Hematopoietic multipotent progenitor cell treated with erythropoietin and hydrocortisone succinate and interleukin-3 and kit ligand, for 4 days (in vitro differentiated cells): ENCODE measurements at places on chromosomes 7 and 10.

DNA sequence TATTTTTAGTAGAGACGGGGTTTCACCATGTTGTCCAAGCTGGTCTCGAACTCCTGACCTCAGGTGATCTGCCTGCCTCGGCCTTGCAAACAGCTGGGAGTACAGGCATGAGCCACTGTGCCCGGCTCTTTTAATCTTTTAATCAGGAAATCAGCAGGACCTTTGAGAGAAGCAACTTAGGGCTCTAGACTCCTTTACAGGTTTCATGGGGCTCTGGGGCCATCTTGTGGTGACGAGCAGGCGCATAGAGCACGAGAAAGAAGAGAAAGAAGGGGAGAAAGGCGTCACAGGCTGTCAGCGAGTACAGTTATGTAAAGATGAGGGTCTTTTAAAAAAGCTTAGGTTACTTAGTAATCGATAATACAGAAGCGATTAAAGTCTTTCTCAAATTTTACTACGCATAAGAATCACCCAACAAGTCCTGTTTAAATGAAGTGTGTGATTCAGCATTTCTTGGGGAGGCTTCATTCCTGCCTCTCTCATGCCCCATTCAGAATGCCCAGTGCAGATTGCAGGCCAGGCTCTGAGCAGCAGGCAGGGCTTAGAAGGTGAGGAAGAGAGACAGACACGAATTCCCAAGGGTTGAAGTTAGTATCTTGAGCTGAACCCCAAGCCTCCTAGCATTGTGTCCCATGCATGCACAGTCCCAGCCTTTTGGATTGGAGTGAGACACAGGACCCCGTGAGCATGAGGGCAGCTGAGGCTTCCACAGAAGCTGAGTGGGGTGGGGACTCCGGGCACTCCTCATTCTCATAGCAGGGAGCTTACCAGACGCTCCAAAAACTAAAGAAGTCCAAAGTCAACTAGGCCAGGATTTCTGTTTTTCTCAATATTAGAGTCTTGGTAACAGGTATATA is 23.6 kb upstream of the PFKP start:
- peak; percentile 88 for DNase-seq

- DNase-seq: no peak
These were observed 20.4 kb downstream of the CCDC71L start for GRCh38 chr7:106640368-106641141.

DNA sequence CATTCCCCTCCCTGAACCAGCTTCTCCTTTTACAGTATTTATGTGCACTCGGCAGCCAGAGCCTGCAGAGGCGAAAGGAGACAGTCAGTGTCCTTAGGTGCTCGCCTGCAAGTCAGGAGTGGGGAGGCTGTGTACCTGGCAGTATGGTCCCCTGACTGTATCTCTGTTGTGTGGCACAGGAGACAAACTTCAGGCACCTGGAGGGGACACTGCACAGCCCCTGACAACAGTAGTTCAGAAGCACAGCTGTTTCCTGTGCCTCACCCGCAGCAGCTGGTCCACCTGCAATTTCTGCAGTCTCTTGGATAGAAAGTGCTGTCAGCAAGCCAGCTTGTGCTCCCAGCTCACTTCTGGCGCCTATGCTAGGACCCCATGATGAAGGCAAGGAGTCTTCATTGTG is 73.4 kb upstream of the LAMB4 start:
- peak; percentile 6 for DNase-seq

DNA sequence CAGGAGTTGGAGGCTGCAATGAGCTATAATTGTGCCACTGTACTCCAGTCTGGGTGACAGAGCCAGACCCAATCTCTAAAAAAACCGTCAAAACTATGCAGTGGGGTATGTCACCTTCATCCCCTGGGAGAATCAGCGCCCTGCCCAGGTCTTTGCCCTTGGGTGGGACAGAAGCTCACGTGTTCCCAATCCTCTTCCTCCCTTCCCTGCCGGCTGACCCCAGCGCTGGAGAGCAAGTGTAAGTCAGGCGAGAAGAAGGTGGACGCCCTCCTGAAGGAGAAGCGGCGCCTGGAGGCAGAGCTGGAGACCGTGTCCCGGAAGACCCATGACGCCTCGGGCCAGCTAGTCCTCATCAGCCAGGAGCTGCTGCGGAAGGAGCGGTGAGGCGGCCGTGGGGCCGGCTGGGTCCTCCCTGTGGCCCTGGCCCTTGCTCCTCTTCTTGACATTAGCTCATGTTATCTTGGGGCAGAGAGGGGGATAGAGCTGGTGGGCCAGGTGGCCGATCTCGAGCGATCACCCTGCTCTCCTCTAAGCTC is 64.8 kb upstream of the GTF2IRD1 start:
- DNase-seq: no peak

GRCh38 chr10:75029857-75030256 is 81.6 kb upstream of the SAMD8 start:
- no peak for DNase-seq

DNA sequence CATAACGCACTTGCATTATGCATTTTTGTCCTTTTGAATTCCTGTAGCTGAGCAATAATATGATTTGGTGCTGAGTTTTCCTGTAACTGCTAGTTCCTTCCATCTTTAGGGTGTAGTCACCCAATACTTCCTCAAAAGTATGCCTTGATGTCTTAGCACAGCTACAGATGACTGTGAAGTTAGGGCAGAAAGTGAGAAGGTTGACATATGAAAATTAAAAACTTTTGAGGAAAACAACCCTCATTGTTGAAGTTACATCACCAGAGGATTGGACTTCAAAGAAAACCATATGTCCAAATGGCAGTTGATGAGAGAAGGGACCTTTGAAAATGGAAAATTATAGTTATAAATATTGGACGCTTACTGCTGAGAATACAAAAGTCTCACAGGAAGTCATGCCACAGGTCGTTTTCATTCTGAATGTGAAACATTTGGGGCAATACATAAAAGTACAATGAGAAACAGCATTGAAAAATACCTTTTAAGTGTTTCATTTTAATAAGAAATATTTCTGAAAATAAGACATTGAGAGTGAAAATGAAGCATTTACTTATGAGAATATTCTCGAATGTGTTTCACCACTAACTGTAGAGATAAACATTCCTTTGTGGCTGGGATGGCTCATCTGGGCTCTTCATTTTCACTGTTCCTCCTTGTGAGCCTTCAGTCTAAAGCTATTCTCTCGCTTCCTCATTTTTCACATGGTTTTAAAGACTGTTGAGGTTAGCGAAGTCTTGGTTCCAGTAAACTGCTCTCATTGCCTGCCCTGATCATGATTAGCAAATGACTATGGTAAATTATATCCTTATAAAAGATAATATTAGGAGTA is 61.4 kb upstream of the NME8 start:
- peak; percentile 83 for DNase-seq

GRCh38 chr10:120505056-120505455 is 48.0 kb downstream of the PLPP4 start:
- no peak for DNase-seq

- peak; percentile 40 for DNase-seq
These were observed 43.7 kb downstream of the OSBPL3 start for GRCh38 chr7:24936121-24936824.

DNA sequence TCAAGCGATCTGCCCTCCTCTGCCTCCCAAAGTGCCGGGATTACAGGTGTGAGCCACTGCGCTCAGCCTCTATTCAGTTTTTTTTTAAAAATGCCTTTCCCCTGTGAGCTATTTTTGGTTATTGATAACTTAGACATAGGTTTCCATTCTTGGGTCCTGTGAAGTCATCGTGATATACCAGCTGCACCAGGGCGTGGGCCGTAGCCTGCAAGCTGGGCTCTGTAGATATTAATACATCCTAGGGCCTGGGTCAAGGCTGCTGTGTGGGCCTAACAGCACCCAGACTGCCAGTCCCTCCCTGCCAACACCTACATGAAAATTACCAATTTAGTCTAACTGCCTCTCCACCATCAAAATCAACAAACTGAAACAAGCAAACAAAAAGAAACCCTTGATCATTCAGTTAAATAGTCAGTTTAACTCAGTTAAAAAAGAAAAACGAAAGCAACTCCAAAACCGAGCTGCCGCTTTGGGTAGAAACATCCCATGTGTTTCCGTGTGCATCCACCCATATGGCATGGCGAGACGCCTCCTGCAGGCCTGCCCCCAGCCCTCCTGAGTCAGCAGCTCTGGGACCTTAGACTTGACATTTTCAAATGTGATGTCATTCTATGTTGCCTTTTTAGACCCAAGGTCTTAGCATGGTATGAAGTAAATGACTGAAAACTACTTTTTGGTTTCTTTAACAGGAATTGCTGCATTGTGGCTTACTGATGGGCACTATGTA is 330.2 kb downstream of the GLRX3 start:
- DNase-seq: no peak

GRCh38 chr7:79504607-79505389 is 51.3 kb upstream of the MAGI2 start:
- DNase-seq: no peak

DNA sequence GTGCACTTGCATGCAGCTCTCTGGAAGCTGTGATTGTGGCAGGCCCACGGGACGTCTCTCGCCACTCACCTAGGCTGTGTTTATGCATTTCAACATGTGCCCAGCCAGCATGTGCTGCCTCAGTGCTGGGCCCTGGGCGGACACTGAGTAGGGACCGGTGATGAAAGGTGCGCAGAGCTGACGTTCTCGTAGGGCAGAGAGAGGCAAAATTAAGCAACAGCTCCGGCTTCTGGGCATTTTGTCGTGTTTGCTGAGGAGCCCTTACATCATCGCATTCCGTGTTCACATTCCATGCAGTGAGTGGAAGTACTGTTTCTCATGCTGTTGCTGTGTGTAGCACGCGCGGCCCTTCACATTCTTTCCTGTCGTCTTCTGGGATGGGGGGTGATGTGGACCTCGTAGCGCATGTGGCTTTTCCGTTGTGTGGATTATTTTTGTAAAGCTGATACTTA is 50.5 kb downstream of the PRF1 start:
- no peak for DNase-seq
